ENCODE measurements at places on chromosomes 4 and X.
A peak's percentile ranks its signal among the peaks of the same experiment; 100 is the strongest.

GRCh38 chr4:56681158-56681852 is at the start of gene HOPX:
TSS of gene HOPX (minus strand) at chr4:56681296. CDS start at chr4:56657816, 23,480 bp downstream.
- peak; percentile 30 for DNase-seq

- no peak for DNase-seq
Observed at GRCh38 chr4:142582340-142582739, 263.8 kb downstream of the INPP4B start.

- DNase-seq, result no peak
Observed at GRCh38 chr4:175411251-175411650, 400.8 kb downstream of the GPM6A start.

DNA sequence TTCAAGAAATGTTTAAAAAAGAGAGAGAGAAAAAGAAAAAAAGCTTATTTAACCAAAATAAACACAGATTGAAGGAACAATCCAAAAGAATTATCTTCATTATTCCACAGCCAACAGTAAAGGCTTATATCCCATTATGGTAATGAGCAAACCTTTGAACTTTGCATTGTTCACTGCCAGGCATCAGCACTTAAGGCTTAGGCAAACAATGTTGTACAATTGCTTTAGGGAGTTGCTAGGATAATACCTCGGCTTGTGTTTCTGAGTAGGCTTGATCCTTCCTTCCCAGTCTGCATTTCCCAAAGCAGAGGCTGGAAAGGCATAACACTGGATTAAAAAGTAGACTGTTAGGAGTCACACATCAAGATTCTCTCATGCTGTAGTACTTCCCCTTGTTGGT is 352.7 kb upstream of the IGFBP7 start:
- no peak for DNase-seq

- DNase-seq, result no peak
Observed at GRCh38 chr4:139633661-139634060, 32.0 kb upstream of the MGST2 start.

DNA sequence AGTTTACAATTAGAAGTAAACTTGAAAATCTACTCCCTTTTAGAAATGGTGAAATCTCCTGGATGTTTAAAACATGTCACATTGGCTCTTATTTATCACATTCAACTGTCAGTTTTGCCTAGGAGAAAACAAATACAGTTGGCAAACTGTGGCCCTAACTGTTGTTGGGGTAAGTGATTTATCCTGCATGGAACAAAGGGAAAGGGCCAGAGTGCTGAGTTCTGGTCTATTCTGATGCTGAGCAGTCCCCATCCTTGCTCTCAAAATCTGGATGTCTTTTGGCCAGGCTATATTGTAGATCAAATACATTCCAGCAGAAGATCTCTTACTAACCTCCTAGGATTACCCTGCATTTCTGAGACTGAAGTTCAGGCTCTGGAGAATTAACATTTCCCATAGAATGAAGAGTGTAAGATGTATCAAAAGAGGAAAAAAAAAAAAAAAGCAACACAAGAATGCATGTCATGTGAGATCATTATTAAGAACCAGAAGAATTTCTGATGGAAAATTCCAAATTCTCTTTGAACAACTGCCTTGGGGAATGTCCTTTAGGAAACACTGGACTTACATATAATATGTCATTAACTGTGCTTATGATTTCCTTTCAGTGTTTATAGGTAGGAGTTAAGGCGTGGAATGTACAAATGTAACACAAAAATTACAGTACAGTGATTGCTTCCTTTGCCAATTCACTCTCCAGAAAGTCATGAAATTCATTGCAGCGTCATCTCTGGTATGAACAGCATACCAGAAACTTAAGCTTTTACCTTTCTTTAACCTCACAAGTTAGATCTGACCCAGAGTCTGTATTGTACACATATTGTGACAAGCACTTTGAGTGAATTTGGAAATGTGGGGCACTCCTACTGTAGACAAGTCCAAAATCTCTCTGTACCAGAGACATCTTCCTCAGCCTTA is 1012.5 kb upstream of the LCORL start:
- DNase-seq, result no peak

DNA sequence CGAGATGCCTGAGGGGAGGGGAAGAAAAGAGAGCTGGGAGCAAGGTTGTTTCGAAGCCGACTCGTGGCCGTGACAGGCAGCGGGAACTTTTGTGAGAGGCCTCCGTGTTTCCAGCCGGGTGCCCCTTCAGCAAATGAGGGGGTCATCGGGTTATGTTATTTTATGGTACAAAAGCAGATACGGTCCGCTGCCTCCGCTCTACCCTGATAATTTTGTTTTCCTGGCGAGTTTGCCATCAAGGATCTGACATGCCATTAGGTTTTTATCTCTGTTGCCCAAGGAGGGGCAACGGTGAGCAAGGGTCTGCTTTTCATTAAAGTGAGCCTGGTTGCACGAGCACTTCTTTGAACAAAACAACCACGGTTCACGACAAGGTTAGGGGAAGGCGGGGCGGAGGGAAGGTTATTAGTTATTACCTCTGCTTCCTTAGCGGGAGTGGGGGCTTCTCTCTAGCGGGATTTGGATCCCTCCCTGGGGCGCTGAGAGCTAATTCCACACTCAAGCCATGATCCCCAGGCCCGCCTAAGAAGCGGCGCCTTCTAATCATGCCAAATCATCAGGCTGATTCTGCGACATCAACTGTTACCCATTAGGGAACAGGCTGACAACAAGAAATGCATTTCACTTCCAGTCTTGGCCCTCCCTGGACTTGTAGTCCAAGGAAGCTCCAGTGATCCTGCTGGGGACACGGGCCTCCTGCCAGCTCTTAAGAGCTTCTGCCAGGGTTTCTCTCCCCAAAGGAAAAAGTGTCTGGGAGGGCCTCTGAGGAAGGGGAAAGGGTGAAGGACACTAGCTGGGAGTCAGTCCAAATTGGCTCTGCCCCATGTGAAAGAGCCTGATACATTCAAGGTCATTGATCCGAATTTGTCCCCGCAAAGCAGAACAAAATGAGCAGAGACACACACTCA is 617.7 kb downstream of the MID1IP1 start:
- no peak for DNase-seq

- no peak for DNase-seq
Observed at GRCh38 chrX:16042980-16043379, 80.4 kb upstream of the GRPR start.

DNA sequence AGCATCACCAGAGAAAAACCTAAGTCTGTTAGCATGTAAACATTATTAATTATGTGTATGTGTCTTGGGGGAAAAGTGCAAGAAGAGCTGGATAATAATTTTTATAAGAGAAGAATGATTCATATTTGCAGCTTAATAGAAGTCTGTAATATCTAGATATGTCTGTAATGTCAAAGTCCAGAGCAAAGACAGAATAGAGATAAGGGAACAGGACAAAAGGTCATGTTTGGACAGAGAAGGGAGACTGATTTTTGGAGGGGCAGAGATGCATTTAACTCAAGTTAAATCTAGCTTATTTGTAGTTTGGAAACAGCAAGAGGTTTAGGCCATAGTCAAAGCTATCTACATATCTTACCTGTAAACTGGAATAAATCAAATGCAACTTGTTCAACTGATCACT is 61.2 kb downstream of the MAGED1 start:
- DNase-seq, result no peak

DNA sequence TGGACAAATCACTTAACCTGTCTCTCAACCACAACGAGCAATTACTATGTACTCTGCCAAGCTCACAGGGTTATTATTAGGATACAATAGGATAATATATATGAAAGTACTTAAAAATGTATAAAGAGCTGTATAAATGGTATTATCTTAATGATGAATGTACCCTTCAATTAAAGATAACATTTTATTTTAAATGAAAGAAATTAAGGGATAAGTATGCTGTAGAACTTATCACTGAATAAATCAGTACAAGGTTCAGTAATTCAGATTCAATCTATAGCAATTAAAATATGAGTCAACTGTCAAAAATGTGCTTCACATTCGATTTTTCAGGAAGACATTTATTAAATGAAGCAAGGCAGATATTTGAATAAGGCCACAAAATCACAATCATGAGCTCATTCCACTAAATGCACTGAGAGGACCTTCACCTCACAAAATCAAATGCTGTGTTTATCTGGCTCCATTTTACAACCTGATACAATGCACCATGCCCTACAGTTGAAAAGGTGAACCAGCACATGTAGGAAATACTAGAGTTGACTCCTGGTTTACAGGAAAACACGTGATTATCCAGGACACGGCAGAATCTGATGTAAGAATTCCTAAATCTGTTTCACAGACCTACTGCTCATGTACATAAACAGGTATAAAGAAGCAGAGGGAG is 4.4 kb downstream of the LRCH2 start:
- no peak for DNase-seq

- no peak for DNase-seq
Observed at GRCh38 chr4:3816256-3816825, 50.2 kb downstream of the ADRA2C start.

GRCh38 chr4:179182741-179183140 is 1740.5 kb upstream of the AGA start:
- no peak for DNase-seq

DNA sequence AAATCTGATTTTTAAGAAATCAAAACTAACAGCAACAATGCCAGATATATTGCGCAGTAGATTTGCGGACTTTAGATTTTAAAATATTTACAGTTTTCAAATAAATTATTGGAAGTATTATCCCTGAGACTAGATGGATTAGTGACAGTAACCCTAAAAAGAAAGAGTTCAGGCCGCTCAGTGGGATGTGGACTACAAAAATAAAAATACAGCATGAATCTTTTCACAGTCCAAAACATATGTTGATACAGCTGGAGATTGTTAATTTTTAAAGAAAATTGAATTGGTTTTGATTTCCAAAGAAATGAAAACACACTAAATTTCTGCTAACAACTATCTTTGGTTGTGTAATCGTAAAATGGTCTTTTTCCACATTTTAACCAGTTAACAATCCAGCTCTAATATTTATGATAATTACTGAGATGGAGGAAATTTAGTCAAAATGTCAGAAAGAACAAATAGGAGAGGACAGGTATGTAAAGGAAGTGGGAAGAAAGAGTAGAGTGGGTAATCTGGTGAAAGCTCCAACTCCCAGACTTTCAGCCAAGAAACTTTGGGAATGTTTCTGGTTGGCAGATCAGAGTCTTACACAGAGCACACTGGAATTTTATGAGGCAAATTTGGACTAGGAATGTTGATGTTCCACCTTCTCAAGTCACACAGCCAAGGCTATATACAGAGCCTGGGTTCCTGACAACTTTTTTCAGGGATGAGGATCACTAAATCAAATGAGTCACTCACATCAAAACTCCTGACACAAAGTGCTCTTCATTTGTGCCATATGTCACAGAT is 15.1 kb downstream of the C4orf36 start:
- no peak for DNase-seq

DNA sequence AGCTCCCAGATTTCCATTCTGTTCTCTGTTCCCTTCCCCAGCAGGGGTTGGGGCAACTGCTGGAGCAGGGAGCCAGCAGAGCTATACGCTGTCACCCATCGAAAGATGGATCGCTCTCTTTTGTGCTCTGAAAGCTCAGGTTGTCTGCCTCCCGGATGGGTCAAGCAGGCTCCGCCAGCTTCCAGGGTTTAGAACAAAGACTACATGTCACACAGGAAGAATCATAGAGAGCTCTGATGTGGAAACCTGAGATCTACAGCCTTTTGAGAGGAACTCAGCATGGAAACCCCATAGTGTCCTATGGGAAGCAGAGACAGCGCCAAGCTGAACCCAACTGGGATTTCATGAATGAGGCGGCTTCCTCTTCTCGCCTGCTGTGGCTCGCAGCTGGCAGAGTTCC is 205.4 kb downstream of the HS3ST1 start:
- DNase-seq, result no peak

DNA sequence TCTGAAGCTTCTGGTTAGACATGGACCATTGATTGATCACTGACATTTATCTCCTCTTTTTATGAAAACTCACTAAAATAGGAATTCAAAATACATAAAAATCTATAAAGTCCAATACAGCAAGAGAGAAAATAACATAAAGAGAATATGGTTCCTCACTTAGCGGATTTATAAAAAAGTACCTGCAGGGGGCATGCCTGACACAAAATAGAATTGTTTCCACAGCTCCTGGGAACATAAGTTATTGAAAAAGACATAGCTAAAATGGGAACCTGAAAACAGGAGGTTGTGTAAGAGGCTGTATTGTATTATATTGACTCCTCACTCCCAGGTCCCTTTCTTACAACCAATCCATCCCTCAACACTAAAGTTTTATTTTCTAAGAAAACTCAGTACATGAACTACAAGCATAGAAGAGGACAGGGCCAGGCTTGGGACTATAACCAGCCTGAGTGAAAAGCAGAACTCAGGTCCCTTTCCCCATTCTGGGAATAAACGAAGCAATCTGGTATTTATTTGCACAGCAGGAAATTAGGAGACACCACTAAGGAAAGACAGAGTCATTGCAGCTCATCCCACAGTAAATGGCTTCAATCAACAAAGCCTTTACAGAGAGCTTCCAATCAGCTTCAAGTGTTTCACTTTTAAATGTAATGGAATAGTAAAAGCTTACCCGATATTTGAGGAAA is 121.1 kb upstream of the NDST4 start:
- DNase-seq, result no peak

- DNase-seq, result no peak
Observed at GRCh38 chr4:28007693-28008092, 1147.1 kb downstream of the STIM2 start.

DNA sequence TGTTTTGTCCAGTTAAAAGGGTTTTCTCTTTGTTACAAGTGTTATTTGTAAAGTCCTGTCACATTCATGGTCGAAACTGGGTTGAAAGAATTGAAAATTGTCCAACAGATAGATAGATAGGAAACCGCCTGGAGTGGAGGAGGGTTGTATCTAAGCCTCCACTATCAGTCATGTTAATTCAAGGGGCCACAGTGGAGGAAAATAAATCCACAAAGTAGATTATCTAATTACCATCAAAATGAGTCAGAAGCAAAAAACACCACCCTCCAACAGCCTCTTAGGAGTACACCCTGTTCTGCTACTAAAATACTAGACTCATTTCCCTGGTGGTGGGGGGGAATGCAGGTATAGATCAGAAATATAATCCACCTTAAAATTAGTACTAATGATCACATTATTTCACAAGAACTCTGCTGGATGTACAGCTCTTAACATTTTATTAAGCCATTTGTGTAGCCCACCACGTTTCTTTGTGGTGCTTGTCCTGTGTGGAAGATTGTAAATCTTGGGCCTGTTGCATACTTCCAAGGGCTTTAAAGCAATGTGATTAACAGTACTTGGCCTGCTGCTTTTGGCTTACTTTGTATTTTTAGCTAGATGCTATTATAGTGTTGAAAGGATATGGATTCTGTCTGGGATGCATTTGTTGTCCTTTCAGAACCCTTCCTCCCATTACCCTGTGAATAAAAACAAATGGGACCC is 26.8 kb downstream of the RBBP7 start:
- DNase-seq, result no peak

DNA sequence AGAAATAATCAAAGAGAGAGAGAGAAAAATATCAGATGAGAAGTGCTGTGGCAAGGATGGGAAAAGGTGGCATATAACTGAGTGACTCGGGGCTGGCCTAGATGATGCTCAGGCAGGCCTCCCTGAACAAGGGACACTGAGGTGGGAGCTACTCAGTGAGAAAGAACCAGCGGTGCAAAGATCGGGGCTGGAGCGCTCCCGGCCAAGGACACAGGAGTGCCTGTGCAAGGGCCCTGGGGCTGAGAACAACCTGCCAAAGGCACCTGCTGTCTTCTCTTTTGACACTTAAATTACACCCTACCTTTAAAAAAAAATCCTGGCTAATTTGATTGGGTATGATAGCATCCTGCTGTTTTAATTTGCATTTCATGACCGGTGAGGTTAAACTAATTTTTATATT is 77.7 kb upstream of the C4orf50 start:
- DNase-seq, result no peak
